ENCODE measurements at places on chromosomes 16 and 17.

DNA sequence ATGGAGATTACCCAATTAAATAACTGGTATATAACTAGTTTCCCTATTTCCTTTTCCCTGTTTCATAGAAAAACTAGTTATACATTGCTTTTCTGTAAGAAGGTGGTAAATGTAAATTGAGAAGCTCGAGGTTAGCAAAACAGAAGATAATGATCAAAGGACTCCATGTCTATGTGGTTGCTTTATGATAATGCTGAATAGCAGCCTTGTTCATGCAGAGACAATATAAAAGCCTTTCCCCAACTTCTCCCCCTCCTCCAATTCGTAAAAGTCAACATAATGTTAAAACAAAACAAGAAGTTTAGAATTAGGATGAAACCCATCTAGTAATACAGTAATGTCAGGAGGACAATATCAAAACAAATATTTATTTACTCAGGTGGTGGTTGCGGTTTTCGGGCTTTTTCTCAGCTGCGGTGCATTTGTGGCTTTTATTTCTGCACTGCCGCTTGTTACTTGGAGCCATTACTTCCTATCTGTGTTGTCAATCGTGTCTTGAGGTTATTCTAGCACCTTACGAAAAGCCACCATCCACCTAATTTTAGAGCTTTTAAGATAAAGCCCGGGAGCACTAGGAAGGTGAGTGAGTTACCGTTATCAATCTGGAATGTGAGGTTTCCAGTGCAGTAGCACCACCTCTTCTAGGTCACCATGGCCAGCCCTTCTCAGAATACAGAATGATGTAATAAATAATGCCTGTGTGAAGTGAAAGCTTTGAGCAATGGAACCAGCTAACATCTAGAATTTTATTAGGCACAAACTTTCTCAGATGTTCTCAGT lies 297.5 kb downstream of the CDH13 start:
- H3K36me3 ChIP-seq, result peaks cover 8% of the 10 kb centered on the region
- no peak overlapping the region for H3K27ac ChIP-seq
- H3K27me3 ChIP-seq, result peaks cover 1% of the 10 kb centered on the region
- H3K4me1 ChIP-seq, result no peaks in the 10 kb centered on the region

- peaks cover 4% of the 10 kb centered on the region for H3K4me1 ChIP-seq
- DNase-seq, result no peak
- H3K27ac ChIP-seq, result no peak overlapping the region
- H3K27me3 ChIP-seq, result peaks cover 2% of the 10 kb centered on the region
- H3K36me3 ChIP-seq, result no peaks in the 10 kb centered on the region
Observed at GRCh38 chr17:63503341-63503705, 19.8 kb upstream of the KCNH6 start.

- H3K4me3 ChIP-seq, result no peak within 1 kb of the TSS
- peaks cover 2% of the 10 kb centered on the region for H3K27me3 ChIP-seq
- no peak for DNase-seq
- no peak within 1 kb of the TSS for H3K27ac ChIP-seq
Observed at GRCh38 chr17:41518789-41519449, at the start of gene KRT15. KRT15 (minus strand) TSS chr17:41518890; CDS start chr17:41518827, 63 bp downstream.

GRCh38 chr16:9481747-9482730 lies 390.6 kb downstream of the HAPSTR1 start:
- no peak for DNase-seq
- no peak overlapping the region for H3K27ac ChIP-seq
- H3K36me3 ChIP-seq, result no peaks in the 10 kb centered on the region
- peaks cover 2% of the 10 kb centered on the region for H3K27me3 ChIP-seq
- H3K4me3 ChIP-seq, result no peak overlapping the region
